Activated CD8-positive, alpha-beta T cell treated with anti-CD3 and anti-CD28 coated beads for 36 hours (primary cell): ENCODE measurements at places on chromosomes 1 and 21.

DNA sequence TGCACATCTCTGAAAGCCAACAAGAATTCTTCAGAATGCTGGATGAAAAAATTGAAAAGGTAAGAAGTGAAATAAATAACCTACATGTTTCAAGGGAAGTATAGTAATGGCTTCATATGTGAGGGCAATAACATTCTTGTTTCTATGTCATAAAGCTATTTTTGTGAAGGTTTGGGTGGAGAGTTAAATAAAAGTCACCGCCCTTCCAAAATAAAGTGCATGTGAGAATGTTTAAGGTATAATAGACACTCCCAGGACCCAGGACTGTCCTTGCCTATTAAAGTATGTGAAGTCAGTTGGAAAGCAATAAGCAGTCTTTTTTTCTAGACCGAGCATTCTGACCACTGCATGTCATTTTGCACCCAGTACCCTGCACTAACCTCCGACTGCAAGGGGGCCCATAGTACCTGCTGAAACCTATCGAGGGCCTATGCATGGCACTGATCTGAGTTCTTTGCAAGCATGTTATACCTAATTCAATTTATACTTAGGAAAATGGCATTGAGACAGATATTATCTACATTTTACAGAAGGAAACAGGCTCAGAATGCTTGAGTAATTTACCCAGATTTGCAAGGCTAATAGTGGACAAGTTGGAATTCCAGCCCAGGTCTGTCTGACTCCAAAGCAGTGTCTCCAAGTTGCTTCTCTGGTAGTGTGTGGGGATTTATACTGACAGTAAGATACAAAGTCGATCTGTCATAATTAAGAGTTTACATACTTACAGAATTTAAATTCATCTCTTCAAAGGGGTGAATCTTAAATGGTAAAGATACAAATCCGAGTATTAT lies 156.1 kb downstream of the EDEM3 start:
- H3K36me3 ChIP-seq: no peaks in the 10 kb centered on the region
- H3K27me3 ChIP-seq: no peaks in the 10 kb centered on the region
- no peak overlapping the region for H3K4me3 ChIP-seq
- no peak overlapping the region for H3K27ac ChIP-seq
- DNase-seq: no peak

DNA sequence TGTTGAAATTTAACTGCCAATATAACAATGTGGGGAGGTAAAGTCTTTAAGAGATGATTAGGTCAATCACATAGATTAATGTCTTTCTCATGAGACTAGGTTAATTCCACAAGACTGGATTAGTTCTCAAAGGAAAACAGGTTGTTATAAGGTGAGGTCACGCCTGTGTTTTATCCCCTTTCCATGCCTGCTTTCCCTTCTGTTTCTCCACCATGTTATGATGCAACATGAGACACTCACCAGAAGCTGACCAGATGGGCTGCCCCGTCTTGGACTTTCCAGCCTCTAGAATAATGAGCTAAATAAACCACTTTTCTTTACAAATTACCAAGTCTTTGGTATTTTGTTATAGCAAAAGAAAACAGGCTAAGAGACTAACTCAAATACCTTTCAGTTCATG lies 70.8 kb downstream of the DDAH1 start:
- no peak overlapping the region for H3K27ac ChIP-seq
- H3K36me3 ChIP-seq: no peaks in the 10 kb centered on the region
- no peak for DNase-seq

DNA sequence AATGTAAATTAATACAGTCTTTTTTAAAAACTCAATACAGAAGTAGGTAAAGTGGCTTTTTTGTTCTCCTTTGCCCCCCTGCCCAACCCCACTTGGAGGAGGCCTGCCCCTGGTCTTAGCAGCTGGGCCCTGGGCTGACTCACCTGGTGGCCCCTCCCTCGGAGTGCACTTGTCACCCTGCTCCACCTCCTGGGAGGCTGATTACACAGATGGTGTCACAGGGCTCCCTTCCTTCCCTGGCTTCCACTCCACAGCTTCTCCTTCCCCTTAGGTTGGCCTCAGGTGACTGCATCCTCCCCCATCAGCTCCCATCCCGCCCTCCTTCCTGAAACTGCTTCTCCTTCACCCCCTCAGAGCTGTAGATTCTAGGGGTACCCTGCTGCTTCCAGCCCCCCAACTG lies 11.7 kb upstream of the CAPN9 start:
- no peaks in the 10 kb centered on the region for H3K36me3 ChIP-seq
- DNase-seq: no peak
- no peak overlapping the region for H3K27ac ChIP-seq

DNA sequence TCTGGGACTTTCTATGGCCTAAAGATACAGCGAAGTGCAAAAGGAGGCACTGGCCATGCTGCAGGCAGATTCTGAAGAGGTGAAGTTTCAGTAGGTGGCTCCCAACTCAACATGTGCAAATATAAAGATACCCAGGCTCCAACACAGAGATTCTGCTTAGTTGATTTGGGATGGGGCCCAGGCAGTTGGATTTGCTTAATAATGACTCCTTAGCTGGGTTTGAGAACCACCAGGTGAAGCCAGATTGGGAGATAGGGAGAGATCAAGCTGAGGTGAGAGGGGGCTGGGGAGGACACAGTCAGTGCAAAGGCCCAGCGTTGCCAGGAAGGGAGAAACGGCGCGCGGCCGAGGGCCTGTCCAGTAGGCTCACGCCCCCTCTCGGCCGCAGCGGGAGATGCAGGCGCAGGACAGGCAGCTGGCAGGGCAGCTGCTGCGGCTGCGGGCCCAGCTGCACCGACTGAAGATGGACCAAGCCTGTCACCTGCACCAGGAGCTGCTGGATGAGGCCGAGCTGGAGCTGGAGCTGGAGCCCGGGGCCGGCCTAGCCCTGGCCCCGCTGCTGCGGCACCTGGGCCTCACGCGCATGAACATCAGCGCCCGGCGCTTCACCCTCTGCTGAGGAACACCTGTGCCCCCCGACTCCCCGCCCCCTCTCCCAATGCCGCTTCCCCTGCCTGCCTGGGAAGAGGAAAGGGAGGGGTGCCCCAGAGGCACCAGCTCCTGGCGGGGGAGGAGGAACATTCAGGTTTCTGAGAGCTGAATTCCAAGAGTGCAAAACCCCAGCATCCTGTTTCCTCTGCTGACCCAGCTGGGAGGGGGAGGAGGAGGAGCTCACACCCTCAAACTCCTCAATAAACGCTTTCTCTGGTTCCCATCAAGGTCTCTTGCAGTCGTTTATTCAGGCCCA lies 1.2 kb downstream of the FAM167B start:
- H3K36me3 ChIP-seq: peaks cover 24% of the 10 kb centered on the region
- H3K27me3 ChIP-seq: no peaks in the 10 kb centered on the region
- peak; percentile 92 for DNase-seq

- H3K4me1 ChIP-seq: peaks cover 7% of the 10 kb centered on the region
- H3K4me3 ChIP-seq: no peak overlapping the region
- no peak overlapping the region for H3K27ac ChIP-seq
- DNase-seq: no peak
- no peaks in the 10 kb centered on the region for H3K36me3 ChIP-seq
These were observed 32.9 kb downstream of the TENT5C start for GRCh38 chr1:117638759-117639158.

- H3K27ac ChIP-seq: no peak overlapping the region
- H3K27me3 ChIP-seq: peaks cover 39% of the 10 kb centered on the region
These were observed 57.9 kb upstream of the LGALS8 start for GRCh38 chr1:236465959-236466303.

GRCh38 chr1:17925290-17926237 lies 170.4 kb downstream of the ACTL8 start:
- H3K36me3 ChIP-seq: no peaks in the 10 kb centered on the region
- no peak overlapping the region for H3K27ac ChIP-seq
- no peak overlapping the region for H3K4me3 ChIP-seq
- no peak for DNase-seq
- H3K4me1 ChIP-seq: no peaks in the 10 kb centered on the region
- H3K27me3 ChIP-seq: peaks cover 11% of the 10 kb centered on the region

DNA sequence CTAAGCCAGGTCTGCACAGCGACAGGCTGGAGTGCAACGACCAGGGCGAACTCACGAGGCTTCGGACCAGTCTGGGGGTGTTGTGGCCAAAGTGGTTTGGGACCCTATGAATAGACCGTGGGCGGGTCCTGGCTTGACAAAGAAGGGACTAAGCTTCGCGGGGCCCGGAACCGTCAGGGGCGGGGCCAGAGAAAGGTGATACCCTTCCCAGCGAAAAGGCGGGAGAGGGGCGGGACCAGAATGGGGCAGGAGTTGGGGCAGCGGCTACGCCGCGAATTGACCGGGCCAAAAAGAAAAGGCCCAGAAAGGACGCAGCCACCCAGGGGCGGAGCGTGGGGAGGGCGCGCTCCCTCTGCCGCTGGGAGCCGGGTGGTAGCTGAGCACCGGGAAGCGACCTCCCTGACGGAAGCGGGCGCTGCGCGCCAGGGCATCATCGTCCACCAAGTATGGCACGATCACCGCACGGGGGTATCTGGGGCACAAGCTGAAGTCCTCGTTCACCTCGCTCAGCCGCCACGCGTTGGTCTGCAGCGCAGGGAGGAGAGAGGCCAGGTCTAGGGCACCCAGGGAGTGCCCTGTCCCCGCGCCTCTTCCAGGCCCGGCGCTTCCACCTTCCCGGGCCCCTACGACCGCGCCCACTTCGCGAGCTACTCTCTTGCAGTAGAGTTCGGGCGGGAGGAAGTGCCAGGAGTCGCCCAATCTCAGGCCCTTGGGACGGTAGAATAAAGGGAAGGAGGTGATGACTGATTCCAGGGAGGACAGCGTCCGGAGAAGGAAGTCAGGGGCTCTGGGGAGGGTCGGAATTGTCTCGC lies 6.7 kb upstream of the FAM167B start:
- H3K27me3 ChIP-seq: no peaks in the 10 kb centered on the region
- peak overlapping the region; percentile 59 for H3K27ac ChIP-seq
- H3K36me3 ChIP-seq: peaks cover 2% of the 10 kb centered on the region
- peak; percentile 67 for DNase-seq
- H3K4me3 ChIP-seq: peak overlapping the region; percentile 80

DNA sequence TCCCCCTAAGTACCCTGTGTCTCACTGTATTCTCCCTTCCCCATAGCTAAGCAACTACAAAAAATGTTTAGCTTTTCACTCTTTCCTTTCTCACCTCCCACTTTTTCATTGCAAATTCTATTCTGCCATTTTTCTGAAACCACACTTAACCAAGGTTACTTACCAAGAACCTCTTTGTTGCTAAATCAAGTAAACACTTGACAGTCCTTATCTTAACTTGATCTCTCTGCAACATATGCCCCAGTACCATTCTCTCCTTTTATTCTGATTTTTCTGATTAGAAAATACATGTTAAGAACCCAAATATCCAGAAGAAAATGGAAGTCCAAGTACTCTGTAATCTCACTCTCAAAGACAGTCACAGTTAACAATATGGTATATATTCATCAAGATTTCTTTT lies 16.0 kb downstream of the EVI5 start:
- no peak for DNase-seq
- H3K4me3 ChIP-seq: no peak overlapping the region
- no peak overlapping the region for H3K27ac ChIP-seq
- peaks cover 8% of the 10 kb centered on the region for H3K27me3 ChIP-seq
- H3K36me3 ChIP-seq: no peaks in the 10 kb centered on the region

DNA sequence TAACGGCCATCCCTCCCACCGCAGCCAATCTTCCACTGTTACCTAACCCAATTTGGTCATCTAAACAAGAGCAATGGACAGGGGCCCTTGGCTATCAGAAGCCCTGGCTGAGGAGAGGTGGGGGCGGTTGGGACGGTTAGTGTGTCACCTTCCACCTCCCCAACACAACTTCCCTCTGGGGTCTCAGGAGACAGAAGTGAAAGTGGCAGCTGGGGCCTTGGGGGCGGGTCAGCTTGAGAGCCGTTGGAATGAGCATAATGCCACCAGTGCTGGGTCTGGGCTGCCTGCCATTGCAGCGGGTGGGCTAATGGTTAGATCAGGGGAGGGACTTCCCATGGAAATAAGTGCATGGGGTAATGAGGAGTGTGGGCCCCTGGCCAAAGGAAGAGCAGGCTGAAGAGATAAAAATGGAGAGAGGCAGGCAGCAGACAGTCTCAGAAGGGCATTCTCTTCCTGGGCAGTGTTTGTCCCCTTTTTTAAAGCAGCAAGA lies 7.9 kb downstream of the MEF2D start:
- peaks cover 13% of the 10 kb centered on the region for H3K36me3 ChIP-seq
- H3K27ac ChIP-seq: peak overlapping the region; percentile 86
- H3K27me3 ChIP-seq: no peaks in the 10 kb centered on the region
- peak overlapping the region; percentile 11 for H3K4me3 ChIP-seq
- H3K4me1 ChIP-seq: peaks cover 97% of the 10 kb centered on the region
- peak; percentile 58 for DNase-seq

DNA sequence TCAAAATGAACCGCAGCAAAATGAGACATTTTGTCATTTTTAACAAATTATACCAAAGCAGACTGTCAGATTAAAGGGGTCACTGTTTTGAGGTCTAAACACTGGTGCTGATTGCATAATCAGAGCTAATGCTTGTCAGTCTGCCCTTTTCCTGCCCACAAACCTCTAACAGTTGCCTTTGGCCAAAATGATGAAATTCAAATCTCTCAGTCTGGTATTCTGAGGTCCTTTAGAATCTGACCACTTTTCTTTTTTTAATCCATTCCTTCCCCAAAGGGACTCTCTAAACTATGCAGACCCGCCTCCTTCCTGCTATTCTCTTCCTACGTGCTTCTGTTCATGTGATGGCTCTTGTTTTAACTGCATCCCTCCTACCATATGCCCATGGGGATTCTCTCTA lies 145.2 kb upstream of the SPATA6 start:
- no peak overlapping the region for H3K27ac ChIP-seq
- no peak for DNase-seq
- H3K4me3 ChIP-seq: no peak overlapping the region
- H3K27me3 ChIP-seq: peaks cover 16% of the 10 kb centered on the region

GRCh38 chr1:181086926-181087325 lies 1.6 kb upstream of the IER5 start:
- no peaks in the 10 kb centered on the region for H3K27me3 ChIP-seq
- peaks cover 32% of the 10 kb centered on the region for H3K36me3 ChIP-seq
- peaks cover 28% of the 10 kb centered on the region for H3K4me1 ChIP-seq
- DNase-seq: no peak
- peak overlapping the region; percentile 68 for H3K27ac ChIP-seq

DNA sequence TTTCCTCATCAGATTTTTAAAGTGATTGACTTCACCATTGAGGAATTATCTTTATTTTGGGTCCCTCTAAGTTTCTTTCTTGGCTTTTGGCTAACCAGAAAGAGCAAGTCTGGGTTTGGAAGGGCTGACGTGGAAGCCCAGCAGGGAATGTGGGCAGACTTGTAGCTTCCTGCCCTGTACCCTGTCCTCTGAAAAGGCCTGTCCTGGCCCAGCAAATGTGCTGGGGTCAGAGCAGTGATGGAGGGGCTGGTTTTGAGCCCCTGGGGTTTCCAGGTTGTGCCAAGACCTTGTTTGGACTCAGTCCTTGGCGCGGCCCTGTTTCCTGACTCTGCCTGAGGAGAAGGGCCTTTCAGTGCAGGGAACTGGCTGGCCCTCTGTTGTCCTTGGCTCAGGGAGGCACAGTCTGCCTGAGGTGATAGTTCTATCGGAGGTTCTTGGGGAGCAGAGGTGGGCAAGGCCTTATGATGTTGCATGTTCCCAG lies 72.1 kb downstream of the UCK2 start:
- peaks cover 6% of the 10 kb centered on the region for H3K4me1 ChIP-seq
- DNase-seq: no peak
- H3K27me3 ChIP-seq: no peaks in the 10 kb centered on the region
- H3K36me3 ChIP-seq: peaks cover 44% of the 10 kb centered on the region
- no peak overlapping the region for H3K4me3 ChIP-seq
